Stimulated activated CD4-positive, alpha-beta T cell treated with anti-CD3 and anti-CD28 coated beads, Interleukin-1b, Interleukin-23, amount 100 ng/mL, for 48 hours (primary cell): ENCODE measurements at places on chromosomes 5 and 9.

GRCh38 chr9:136423432-136424146 lies 13.1 kb downstream of the PMPCA start:
- no peak for DNase-seq

- no peak for DNase-seq
Observed at GRCh38 chr5:169527066-169527465, 56.5 kb upstream of the SPDL1 start.

DNA sequence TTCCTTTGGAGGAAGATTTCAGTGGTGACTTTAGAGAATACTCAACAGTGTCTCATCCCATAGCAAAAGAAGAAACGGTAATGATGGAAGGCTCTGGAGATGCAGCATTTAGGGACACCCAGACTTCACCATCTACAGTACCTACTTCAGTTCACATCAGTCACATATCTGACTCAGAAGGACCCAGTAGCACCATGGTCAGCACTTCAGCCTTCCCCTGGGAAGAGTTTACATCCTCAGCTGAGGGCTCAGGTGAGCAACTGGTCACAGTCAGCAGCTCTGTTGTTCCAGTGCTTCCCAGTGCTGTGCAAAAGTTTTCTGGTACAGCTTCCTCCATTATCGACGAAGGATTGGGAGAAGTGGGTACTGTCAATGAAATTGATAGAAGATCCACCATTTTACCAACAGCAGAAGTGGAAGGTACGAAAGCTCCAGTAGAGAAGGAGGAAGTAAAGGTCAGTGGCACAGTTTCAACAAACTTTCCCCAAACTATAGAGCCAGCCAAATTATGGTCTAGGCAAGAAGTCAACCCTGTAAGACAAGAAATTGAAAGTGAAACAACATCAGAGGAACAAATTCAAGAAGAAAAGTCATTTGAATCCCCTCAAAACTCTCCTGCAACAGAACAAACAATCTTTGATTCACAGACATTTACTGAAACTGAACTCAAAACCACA lies 67.4 kb downstream of the VCAN start:
- DNase-seq: no peak

- no peak for DNase-seq
Observed at GRCh38 chr5:21051945-21052344, 1063.9 kb upstream of the CDH18 start.

DNA sequence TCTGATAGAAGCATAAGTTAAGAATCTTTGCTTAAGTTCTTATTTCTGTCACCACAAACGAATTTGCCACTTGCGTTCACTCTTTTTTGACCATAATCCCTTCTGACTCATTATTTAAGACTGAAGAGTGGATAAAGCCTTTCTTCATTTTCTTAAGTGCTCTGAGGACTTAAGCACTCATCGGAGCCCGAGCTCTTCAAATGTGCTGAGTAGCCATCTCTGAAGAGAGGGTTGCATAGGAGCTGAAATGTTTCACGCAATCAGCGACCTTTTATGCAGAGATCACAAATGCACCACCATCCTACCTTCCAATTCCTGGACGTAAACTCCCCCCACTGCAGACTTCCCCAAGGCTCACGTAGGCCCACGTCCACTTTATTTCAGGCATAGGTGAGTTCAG lies 699.2 kb downstream of the IRX1 start:
- no peak for DNase-seq

GRCh38 chr9:89983411-89983810 lies 378.6 kb downstream of the GADD45G start:
- DNase-seq: no peak

DNA sequence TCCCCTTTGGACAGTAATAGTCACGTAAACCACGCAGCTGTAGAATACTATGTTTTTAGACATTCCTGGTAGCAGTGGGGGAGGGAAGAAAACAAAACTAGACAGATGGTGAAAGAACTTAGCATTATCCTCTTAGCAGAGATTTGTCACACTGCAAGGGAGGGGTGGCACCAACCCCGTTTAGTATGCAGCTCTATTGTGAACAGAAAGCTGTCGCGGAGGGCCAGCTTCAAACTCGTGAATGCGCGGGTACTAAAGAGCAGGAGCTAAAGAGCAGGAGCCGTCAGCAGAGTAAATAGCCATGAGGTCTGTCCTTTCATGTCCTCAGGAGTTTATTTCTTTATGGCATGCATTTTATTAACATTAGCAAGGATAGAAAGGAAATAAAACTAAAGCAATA lies 141.9 kb upstream of the SLC12A2 start:
- peak; percentile 6 for DNase-seq

GRCh38 chr5:16792598-16793275 lies 143.4 kb downstream of the MYO10 start:
- DNase-seq: no peak

DNA sequence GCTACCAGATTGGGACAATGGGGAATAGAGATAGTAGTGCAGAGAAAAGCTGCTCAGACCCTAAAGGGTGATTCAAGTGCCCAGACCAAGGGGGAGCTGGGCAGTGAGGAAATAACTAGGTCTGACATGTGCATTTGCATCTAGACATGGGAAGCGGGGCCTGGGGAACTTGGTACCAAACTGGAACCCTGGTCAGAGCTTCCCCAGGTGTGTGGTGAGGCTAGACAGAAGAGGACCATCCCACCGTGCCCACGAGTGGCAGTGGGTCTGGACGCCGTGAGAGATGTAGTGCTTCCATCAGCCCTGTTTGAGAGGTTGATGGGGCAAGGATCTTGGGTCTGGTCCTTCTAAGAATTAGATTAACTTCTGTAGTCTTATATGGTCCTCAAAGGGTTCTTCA lies 7.6 kb downstream of the TMEM8B start:
- no peak for DNase-seq

- no peak for DNase-seq
Observed at GRCh38 chr5:56085193-56085592, 90.4 kb upstream of the IL6ST start.

DNA sequence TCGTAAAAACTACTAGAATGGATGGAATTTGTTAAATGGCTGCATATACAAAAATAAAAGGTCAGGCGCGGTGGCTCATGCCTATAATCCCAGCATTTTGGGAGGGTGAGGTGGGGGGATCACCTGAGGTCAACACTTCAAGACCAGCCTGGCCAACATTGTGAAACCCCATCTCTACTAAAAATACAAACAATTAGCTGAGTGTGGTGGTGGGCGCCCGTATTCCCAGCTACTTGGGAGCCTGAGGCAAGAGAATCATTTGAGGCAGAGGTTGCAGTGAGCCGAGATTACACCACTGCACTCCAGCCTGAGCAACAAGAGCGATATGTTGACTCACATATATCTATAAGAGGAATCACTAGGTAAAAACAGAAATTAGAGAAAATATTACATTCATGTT lies 9.3 kb upstream of the GPR150 start:
- DNase-seq: no peak

- DNase-seq: no peak
Observed at GRCh38 chr9:123551734-123552133, 195.7 kb downstream of the CRB2 start.

DNA sequence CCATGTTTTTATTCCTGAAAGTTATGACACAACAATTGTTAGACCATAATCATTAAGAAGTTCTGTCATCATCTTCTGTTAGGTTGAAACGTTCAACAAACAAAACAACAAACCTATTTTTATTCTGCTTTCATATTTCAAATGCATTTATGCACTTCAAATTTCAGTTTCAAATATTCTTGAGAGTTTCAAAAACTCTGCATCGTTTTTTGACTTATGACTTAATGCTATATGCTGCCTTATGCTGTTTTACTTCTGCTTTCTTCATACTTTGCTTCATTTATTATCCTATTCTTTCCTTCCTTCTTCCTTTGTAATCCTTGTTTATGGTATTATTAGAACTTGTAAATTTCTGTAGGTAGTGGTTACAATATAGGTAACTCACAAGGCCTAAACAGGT lies 95.0 kb downstream of the PCSK1 start:
- DNase-seq: no peak

DNA sequence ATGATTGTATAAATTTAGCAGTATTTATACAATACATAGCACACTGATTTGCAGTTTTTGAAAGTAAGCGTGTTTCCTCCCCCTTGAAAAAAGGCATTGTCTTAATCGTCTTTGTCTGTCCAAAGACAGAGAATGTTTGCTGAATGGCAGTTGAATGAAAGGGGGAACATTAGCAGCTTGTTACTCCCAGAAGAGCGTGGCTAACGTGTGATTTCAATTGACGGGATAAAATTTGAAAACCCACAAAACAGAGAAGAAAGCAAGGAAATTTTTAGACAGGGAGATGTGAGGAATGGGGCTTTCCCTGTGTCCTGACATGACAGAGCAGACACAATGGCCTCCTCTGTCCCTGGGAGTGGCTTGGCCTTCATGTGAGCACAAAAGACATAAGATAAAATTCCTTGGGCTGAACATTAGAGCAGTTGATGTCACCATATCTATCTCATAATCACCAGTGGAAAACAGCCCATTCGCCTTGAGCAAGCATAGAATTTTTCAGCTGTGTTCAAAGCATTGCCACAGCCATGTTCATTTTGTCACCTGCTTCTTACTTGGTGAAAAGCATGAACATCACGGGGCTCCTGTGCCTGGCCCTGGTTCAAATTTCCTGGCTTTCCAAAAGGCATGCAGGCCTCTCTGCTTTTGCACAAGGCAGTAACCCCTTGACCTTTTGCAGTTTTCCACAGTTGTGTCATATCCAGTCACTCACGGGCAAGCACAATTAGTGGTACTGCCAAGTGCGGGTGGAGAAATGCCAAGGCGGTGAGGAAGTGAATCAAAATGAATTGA lies 126.9 kb downstream of the TLE1 start:
- DNase-seq: no peak

DNA sequence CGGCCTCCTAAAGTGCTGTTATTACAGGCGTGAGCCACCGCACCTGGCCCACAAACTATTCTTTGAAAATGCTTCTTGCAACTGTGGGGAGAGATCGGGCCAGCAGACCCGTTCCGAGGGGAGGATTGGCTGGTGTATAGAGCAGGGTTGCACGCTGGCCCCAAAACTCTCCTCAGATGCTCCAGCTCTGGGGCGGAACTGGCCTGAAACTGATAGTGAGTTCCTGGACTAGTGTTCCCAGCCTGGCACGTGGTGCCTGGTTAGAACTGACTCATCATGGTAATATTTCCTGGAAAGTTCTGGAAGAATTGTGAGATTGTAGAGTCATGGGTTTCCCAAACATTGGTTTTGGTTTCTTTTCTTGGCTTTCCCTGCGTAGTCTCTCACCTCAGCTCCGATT lies 120.5 kb downstream of the FBXL7 start:
- no peak for DNase-seq

DNA sequence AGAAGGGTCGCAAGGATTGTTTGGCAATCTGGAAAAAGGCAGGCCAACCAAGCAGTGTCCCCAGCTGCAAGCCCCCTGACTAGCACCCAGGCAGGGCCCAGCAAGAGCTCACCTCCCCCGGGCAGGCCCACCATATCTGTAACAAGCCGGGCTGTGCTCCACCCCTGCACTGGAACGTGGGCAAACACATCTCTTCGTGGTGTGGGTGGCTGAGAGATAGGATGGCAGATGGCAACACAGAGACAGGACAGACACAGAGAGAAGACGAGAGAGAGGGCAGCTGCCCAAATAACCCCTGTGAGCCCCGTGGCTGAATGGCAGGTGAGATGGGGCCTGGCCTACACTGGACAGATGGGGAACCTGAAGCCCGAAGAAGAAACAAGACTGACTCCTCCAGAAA lies 9.4 kb downstream of the BBLN start:
- DNase-seq: no peak

GRCh38 chr5:91586232-91586631 lies 203.1 kb upstream of the ARRDC3 start:
- DNase-seq: no peak

DNA sequence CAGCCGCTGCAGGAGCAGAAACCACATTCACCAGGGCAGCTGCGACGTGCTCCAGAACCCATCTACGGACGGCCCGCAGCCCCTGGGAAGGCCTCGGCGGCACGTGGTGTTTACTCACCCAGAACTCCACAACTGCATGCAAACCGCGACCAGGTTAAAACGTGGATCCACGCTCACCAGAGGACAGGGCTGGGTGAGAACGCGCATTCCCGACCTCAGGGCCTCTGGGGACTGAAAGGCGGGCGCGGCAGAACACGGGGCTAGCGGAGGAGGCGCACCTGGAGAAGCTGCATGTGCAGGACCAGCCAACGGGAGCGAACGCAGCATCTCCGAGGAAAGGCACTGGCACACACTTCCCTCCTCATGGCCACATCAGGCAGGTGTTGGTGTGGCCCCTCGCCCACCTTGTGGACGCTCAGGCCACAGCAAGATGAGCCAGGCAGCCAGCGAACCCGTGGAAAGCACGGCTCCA lies 24.0 kb upstream of the CAMSAP1 start:
- DNase-seq: no peak

GRCh38 chr9:3292311-3292710 lies 233.5 kb downstream of the RFX3 start:
- no peak for DNase-seq

GRCh38 chr5:38468202-38468673 lies 88.2 kb downstream of the LIFR start:
- no peak for DNase-seq

DNA sequence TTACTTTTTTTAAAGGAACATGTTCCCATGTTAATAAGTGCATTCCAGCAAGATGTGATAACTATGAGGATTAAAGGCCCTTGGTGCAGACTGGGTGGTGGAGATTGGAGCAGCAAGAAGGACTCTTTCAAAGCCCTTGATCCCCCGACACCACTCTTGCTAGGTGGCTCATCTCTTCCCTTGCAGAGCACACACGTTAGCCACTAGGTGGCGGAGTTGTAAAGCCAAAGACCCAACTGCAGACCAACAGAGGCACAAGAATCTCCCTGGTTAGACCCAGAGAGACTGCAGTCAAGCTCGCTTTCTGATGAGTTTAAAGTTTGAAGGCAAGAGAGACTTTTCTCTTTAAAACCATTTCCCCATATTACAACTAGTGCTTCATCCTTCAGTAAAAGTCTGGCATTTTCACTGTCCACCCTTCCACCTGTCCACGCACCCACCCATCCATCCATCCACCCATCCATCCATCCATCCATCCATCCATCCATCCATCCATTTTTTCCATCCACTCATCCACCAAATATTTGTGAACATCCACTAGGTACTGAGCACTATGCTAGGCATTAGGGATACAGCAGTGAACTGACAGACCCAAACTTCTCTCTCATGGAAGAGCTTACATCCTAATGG lies 226.9 kb downstream of the MSX2 start:
- peak; percentile 49 for DNase-seq

GRCh38 chr5:149824846-149825245 lies 94.7 kb downstream of the PPARGC1B start:
- DNase-seq: no peak

DNA sequence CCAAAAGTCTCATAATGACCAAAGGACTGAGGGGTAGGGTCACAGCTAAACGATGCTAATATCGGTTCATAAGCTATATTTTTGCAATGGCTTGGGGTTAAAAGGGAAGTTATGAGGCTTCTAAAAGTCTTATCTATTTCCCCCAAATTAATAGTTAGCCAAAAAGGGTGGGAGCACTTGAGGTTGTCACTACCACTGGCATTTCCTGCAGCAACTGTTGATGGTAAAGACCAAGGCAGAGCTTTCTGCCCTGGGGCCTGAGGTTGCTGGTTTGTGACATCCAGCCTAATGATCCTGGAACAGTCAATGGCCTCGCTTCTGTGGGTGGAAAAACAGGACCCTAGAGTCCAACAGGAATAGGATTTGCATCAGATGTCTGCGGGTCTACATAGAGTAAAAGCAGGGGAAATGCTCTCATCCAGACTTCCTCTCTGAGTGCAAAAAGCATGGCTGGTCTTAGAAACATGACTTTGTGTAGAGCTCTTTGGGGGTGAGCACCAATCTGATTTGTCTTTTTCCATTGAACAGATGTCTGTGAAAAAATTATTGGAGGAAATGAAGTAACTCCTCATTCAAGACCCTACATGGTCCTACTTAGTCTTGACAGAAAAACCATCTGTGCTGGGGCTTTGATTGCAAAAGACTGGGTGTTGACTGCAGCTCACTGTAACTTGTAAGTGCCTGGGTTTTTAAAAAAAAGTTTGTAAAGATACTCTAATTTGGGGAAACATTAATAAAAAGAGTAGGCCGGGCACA lies 2.7 kb downstream of the GZMA start:
- no peak for DNase-seq
